ENCODE measurements at places on chromosomes 12 and 14. TPM values are rescaled to one million over a fixed set of nuclear protein-coding genes. Genes with fewer than 3 reads are reported as not detected.

RNFT2 gene
- 16.2 TPM for total RNA-seq

CCDC196 gene
- not detected for total RNA-seq

MYF6 gene
- not detected for total RNA-seq

A2ML1 gene
- total RNA-seq: not detected

EGLN3 gene
- total RNA-seq: 1.3 TPM

GPR162 gene
- 0.21 TPM for total RNA-seq

KLHL28 gene
- total RNA-seq: 10.6 TPM

PAX9 gene
- not detected for total RNA-seq

Data from activated CD8-positive, alpha-beta memory T cell treated with anti-CD3 and anti-CD28 coated beads for 36 hours (primary cell).